Hematopoietic multipotent progenitor cell treated with erythropoietin and hydrocortisone succinate and interleukin-3 and kit ligand, for 17 days (in vitro differentiated cells): ENCODE measurements at places on chromosomes 6 and 20.

GRCh38 chr6:73675466-73676098, 20.4 kb upstream of the CD109 start:
- DNase-seq, result peak; percentile 82

DNA sequence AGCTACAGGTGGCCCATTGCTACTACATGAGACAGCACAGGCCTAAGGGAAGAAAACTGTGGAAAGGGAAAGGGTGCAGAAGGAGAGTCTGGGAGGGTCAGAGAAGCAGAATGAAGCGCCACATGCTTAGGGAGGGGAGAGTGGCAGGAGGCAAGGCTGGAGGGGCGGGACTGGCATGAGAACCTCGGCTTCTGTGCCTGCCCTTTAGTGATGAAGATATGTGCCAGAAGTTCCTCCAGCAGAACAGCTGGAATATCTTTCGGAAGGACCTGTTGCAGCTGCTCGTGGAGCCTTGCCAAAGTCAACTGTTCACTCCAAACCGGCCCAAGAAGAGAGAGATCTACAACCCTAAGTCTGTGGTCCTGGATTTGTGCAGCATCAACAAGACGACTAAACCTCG, 61.8 kb downstream of the CNBD2 start:
- no peak for DNase-seq

- no peak for DNase-seq
These were observed 6.8 kb upstream of the MRPS10 start for GRCh38 chr6:42224222-42225028.

GRCh38 chr6:23940466-23940865, 185.5 kb upstream of the NRSN1 start:
- DNase-seq, result no peak

GRCh38 chr6:79404677-79405076, 132.6 kb downstream of the LCA5 start:
- DNase-seq, result no peak

- no peak for DNase-seq
These were observed 48.2 kb upstream of the RALY start for GRCh38 chr20:33945391-33946081.

GRCh38 chr20:48012401-48012974, 227.2 kb upstream of the SULF2 start:
- no peak for DNase-seq

DNA sequence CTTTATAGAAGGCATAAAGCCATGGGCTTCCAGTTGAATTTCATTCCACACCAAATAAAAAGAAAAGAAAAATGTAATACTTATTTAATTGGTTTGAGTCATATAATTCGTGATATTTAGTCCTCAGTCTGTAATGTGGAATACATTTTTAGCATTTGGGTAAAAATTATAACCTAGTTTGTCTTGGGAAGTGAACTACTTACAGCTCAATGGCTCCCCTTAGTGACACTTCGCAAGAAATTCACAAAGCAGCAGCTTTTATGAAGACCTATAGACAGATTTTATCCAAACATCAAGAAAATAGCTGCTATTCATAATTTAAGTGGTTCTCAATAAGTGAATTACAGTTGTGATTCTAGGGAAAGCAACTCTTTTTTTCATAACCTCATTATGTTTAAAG, 72.1 kb downstream of the RSPO3 start:
- DNase-seq, result no peak

- no peak for DNase-seq
These were observed 7.2 kb downstream of the HEBP2 start for GRCh38 chr6:138410972-138411880.

GRCh38 chr20:1463971-1464570, 2.6 kb downstream of the NSFL1C start:
- DNase-seq, result no peak

GRCh38 chr20:9632991-9633390, 118.6 kb downstream of the LAMP5 start:
- no peak for DNase-seq

- DNase-seq, result no peak
These were observed 38.9 kb upstream of the HDGFL1 start for GRCh38 chr6:22530506-22530905.

- no peak for DNase-seq
These were observed 70.4 kb downstream of the METTL24 start for GRCh38 chr6:110287462-110288341.

GRCh38 chr20:54622333-54623295, 147.2 kb downstream of the DOK5 start:
- DNase-seq, result no peak

- no peak for DNase-seq
These were observed 10.0 kb downstream of the HSPA1B start for GRCh38 chr6:31837369-31838113.

DNA sequence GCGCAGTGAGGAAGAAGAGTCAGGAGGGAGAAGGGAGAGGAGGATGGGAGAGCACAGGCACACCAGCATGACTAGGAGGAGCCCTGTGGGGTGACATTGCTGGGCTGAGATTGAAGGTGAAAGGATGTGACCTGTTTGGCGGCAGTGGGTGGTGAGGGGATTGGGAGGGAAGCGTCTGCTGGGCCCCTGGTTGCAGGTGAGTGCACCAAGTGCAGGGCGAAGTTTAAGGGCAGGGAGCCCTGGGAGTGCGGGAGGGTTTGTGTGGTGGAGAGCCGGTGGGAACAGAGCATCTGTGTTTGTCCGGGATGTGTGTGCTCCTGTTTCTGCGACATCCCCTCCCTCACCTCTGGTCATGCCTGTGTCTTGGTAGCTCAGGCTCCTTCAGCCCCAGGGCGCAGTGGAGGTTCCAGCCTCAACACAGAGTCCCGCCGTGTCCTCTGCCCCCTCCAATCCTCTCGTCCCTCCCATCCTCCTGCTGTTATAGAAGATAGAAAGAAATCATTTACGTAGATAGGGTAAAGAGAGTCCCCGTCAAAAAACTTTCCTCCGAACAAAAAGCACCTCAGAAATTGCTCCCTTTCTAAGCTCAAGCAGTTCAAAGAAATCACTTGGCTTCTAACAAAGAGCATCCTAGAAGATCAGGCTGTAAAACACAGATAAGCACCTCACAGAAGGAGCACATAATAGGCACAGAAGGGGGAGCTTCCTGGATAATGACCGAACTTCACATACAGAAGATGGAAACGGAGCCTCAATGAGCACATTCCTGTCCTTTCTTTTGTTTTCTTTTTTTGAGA, 25.0 kb downstream of the ULBP1 start:
- DNase-seq, result no peak

DNA sequence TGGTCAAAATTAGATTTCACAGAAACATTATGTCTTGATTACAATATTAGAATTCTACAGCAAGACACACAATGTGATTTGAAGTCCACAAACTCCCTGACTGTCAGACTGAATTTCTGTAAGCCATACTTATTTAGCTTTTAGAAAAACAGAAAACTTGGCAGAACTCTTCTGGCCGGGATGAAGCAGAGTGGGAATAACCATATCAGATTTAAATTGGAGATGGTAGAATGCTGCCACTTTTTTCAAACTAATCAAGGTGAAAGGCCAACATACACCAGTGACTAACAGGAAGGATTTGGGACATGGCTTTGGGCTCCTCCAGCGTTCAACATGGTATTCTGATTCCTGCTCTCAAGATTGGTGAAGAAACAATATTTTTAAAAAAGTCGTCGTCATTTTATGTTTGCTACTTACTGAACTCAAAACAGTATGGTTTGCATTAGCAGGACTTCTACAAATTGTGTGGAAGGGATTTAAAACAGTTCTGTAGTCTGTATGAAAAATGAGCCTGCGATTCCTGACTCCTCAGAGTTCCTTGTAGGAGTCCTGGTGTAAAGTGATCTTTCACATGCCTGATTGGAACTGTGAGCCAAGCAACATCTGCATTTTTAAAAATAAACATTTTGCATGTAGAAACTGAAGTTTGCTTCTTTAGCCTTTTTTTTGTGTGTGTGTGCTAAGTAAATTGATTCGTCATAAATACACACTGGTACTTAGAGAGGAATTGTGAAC, 297.9 kb upstream of the SOX4 start:
- no peak for DNase-seq

DNA sequence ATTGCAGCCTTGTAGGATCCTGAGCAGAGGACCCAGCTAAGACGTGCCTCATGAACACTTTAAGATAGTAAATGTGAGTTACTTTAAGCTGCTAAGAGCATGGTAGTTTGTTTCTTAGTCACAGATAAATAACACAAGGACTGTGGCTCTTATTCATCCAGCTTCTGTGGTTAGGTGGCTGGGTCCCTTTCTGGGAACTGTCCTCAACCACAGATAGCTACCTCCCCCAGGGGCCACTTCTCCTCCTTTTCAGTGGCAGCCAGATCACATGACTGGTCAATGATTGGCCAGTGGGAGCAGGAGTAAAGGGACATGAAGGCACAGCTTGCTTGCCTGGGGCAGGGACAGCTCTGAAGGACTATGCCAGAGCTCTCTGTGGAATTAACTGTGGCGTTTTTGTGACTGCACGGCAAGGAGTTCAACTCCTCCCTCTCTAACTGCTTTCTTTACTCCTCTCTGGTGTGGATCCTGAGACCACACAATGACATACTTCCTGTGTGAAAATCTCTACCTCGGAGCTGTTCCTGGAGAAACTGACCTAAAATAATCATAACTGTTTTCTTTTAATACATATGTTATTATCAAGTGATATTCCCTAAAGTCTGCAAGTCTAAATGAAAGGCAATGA, 76.5 kb downstream of the NRN1 start:
- no peak for DNase-seq

- no peak for DNase-seq
These were observed 323.9 kb downstream of the GJA1 start for GRCh38 chr6:121759370-121759769.

DNA sequence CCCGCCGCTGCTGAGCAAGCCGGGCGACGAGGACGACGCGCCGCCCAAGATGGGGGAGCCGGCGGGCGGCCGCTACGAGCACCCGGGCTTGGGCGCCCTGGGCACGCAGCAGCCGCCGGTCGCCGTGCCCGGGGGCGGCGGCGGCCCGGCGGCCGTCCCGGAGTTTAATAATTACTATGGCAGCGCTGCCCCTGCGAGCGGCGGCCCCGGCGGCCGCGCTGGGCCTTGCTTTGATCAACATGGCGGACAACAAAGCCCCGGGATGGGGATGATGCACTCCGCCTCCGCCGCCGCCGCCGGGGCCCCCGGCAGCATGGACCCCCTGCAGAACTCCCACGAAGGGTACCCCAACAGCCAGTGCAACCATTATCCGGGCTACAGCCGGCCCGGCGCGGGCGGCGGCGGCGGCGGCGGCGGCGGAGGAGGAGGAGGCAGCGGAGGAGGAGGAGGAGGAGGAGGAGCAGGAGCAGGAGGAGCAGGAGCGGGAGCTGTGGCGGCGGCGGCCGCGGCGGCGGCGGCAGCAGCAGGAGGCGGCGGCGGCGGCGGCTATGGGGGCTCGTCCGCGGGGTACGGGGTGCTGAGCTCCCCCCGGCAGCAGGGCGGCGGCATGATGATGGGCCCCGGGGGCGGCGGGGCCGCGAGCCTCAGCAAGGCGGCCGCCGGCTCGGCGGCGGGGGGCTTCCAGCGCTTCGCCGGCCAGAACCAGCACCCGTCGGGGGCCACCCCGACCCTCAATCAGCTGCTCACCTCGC, 1.5 kb downstream of the ARID1B start:
- peak; percentile 57 for DNase-seq

DNA sequence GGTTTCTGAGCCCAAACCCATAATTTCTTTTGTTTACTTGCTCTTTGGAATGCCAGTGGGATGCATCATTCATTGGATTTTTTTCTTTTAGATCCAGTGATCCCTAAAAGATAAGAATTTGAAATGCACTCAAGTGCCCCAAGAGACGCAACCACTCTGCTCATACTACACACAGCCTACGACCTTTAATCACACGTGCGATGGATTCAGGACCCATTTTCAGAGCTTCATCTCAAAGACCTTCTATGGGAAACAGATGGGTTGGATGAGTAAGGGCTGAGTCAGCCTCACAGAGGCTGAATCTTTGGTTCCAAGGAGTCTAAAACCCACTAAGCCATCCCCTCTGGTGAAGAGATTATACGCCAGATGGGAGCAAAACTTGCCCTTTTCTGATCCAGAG, 265.5 kb upstream of the EXOC2 start:
- DNase-seq, result no peak

DNA sequence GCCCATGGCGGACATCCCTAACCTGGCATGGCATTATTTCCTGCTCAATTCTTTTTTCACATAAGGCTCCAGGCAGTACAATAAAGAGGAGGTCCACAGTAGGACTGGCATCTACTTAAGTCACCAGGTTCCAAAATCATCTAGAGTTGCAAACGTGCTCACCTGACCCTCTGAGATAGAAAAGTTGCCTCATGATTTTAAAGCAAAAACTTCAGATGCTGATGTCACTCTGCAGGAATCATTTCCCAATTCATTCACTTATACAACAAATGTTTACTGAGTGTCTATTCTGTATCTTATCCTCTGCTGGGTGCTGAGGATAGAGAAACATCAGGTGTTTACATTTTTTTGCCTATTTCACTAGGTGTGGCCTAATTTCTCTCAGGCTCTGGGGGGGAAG, 2.2 kb downstream of the ADGRF4 start:
- DNase-seq, result no peak

DNA sequence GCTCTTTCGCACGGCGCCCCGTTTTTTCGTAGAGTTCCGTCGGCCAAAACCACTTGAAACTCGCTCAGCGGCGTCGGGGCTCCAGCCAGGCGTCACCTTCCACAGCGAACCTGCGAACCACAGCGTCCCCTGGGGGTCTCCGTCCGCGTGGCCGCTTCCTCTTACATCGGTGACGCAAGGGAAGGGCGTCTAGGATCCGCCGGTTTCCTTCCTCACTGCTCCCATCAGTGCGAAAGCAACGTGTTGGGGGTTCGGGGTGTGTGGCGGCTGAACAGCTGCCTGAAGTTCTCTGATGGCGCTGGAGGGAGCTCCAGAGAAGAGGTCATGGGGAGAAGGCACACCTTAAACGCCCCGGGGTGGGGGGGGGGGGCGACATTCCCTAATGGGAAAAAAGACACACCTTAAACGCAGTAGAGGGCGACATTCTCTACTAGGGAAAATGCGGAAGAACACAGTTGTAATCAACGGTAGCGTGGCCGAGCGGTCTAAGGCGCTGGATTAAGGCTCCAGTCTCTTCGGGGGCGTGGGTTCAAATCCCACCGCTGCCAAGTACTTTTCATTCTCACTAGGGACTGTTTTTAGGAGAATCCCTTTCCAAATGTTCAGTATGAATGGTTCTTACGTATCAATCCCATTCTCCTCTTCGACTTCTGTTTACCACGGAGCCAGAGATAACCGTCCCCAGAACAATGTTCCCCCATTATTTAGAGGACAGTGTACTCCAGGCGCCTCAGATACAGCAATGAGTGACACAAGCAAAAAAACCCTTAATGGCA, 16.4 kb downstream of the ZNF311 start:
- DNase-seq, result peak; percentile 83
